NCI-H2029 (cell line): ENCODE measurements at places on chromosomes 7 and 10.

DNA sequence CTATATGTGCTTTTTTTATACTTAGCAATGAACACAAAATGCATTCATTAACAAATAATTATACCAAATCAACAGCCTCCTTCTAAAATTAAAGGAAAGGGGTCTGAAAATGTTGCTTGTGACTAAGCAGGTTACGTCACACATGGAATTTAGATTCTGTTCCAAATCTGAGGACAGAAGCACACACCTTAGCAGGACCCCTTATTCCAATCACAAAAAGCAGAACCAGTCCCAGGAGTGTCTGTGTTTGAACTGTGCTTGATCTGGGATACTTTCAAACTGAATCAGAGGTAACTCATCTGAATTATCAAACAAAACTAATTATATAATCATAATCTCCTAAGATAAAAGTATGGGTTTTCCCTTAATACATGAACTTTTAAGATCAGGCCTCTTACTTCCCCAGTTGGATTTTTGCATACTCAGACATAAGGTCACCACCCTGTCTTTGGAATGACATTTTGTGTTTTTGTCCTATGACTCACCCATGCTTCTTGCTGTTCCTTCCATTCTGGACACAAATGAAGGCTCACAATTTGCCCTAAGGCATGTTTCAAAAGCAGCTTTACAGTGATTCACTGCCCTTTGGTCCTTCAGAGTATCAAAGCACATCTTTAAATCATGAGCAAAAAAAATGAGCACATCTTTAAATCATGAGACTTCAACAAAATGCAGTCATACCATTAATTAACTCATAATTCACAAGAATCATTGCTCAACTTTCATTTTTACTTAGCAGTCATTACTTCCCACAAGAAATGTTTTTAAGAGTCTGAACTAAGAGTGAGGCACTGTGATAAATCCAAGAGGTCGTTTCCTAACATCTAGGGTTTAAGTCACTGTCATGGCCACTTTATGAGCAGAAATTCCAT lies 35.5 kb downstream of the SEMA3C start:
- DNase-seq: no peak

DNA sequence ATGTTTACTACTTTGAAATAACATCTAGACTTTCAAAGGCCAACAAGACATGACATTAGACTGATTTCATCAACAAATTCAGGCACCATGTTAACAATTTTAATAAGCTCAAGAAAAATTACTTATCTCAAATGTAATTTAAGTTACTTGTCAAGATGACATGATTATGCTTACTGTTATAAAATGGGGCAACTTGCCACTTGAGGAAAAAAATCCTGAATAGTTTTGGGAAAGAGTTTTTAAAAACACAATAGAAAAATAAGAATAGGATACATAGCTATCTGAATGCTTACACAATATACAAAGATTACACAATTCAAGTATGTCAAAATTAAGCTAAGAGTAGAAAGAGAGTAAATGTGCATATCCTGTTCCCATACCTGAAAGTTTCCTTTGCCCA lies 85.4 kb downstream of the RNF32 start:
- no peak for DNase-seq

DNA sequence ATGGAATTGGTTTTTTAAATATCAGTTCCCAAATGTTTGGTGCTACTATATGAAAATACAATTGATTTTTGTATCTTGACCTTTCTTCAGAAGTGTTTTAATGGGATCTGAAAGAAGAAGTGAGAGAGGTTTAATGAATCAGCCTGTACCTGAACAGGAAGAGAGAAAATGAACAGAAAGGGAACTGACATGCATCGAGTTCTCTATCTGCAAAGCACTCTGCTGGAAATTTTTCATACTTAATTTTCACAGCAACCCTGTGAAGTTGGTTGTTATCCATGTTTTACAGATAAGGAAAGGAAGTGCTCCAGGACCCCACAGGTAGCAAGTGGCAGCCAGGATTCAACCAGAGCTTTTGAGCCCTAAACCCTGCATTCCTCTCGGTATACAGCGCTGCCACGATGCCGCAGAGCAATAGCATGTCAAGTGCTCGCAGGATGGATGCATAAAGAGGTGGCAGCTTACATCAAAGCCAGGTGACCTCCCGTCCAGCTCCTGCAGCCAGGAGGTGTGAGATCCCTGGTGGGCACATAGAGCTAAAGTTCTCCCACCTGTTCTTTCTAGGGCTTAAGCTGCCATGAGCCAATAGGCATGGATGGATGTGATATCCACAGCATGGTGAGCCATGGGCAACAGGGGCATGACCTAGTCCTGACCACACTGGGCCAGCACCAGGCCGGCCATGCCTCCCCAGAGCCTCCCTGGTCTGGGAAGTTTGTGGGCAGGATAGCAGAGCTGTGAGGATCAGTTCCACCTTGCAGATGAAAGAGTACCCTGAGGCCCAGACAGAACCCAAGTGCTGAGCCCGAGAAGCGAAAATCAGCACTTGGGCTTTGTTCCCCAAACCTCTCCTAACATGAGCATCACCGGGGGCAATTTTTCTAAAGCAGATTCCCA lies 57.2 kb downstream of the CALML3 start:
- DNase-seq: no peak

- DNase-seq: peak; percentile 63
These were observed 62.1 kb downstream of the PTEN start for GRCh38 chr10:87925570-87925969.

DNA sequence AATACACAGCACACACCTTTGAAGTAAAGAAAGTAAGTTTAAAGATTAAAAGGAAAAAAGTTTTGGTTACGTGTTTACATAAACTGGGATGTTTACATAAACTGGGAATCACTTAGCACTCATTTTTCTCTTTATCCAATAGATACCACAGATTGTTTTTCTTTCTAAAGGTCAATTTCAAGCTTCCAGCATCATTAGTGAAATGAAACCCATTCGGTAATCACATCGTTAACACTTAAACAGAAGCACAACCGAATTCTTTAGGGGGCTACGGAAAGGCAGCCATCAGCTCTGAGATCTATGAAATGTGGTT lies 1.1 kb downstream of the ODAD2 start:
- DNase-seq: no peak

DNA sequence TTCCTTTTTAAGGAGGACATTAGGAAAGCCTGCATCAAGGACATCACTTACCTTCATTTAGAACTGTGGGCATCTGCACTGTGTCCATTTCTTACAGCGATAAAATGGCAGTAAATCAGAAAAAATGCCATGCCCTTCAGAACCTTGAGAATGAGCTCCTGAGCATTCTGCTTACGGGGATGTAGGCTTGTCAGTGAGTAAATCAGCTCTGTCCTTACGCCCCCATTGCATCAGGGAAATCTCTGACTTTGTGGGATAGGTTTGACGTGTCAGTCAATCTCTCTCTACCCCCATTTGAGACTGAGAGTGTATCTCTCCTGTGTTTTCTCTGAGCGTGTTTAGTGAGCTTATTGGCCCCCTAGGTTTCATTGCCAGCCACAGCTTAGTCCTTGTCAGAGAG lies 837.1 kb downstream of the LRMDA start:
- no peak for DNase-seq

DNA sequence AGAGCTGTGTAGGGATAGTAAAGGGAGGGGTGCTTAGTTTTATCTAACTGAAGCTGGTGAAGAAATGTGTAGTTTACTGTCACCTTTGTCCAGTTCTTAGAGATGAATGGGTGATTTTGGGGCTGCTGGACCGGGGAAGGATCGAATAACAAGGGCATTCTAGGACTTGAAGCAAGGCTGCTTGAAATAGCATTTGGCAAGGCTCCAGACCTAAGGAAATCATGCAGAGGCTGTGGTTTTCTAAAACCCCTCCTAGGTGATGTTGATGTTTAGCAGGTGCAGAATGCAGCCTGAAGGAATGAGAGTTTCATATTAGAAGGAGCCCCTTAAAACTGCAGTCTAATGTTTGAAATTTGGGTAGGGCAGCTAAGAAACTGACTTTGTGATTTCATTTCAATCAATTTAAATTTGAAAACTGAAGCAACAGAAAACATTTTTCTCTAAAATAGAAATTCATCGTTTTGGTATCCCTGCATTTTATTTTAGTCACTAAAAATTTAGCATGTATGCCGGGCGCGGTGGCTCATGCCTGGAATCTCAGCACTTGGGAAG lies 68.5 kb downstream of the TET1 start:
- no peak for DNase-seq

DNA sequence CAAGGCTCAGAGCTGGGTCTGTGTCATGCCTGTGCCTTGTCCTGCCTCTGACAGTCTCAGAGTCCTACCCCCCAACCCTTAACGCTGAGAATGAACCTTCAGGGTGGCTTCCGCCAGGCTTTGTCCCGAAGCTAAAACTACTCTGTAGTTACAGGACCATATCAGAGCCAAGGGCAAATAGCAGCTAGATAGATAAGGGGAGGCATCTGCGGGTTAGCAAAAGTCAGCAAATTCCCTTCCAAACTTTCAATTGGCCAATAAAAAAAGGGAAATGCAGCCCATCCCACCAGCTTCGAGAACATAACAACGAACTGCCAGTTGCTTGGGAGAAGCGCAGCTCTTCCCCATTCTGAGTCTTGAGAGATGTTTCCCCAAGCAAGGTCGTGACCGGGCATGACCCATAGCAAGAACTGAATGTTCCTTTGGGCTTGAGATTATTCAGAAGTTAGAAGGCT lies 17.7 kb downstream of the CCL24 start:
- DNase-seq: no peak
